ENCODE measurements at places on chromosomes 4 and X.

GRCh38 chrX:13085526-13085925 is 41.1 kb upstream of the FAM9C start:
- no peak for DNase-seq

DNA sequence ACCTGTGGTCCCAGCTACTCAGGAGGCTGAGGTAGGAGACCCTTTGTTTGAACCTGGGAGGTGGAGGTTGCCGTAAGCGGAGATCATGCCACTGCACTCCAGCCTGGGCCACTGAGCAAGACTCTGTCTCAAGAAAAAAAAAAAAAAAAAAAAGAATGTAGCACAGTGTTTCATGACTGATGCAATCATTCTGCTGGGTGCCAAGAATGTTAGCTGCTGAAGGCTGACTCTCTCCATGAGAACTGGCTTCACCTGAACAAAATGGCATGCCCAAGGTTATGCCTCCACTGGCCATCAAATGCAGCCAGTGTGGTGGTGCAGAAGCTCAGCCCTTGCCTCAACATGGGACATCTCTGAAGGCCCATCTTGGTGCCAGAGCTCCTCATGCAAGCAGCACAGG is 412.1 kb downstream of the ADAM29 start:
- DNase-seq, result peak; percentile 52

DNA sequence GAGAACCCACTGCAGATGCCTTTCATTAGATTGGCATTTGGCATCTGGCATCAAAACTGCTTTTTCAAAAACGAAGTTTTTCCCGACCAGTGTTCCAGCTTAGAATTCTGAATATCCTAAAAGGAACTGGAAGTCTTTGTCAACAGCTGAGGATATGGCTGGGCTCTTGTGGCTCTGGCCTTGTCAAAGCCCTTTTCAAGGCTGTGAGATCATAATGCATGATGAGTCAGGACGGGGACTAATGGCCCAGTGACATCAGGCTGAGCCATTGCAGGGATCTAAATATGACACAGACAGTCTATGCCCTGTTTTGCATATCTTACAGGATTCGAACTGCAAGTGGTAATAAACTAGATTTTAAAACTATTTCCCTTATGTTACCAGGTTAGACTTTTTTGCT is 306.4 kb downstream of the PTTG2 start:
- peak; percentile 47 for DNase-seq

DNA sequence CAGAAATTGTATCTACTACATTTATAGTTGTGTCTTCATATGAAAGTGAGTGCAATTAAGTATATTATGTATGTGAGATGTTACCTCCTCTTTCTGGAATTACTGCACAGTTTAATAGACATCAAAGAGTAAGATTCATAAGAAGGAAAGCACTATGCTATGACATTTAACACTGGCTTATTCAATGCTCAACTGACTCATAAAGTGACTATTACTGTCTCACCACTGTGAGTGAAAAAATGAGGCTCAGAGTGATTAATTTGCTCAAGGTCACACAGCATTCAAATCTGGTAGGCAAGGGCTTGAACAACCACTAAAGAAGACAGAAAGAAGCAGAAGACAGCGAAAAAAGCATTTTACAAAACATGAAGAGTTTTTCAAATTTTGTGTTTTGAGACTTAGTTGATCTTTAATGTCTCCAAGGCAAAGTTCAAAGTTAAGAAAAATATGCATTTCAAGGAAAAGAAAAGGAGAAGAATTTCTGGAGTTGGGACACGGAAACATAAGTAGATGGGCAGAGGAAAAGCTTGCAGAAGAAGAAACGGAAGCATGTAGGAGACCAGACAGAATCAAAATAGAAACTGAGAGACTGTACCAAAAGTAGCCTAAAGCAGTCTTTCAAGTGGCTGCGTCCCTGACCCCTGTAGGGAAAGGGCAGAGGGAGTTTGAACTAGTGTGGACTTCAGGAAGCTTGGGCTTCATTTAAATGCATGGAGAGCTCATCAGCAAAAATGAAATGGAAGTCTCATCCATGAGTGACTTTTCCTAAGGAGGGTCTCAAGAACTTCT is 66.3 kb downstream of the KCNIP4 start:
- no peak for DNase-seq

GRCh38 chr4:148445071-148445859 is 3.1 kb upstream of the NR3C2 start:
- peak; percentile 43 for DNase-seq

DNA sequence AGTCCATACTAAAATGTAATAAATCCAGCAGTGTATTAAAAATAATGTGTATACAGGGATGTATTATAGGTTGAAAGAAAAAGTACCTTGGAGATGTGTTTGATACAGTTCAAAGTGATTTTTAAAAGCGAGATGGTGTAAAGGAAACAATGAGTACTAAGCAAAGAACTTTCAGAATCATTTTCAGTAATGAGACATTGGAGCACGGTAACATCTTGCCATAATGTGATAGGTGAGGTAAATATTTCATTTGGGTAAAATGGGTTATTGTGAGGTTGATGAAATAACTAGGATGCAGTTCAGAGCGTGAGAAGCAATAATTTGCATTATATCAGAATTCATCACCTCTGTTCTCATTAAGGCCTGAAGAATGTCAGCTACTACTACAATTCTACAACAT is 25.9 kb downstream of the EIF2S3 start:
- no peak for DNase-seq

DNA sequence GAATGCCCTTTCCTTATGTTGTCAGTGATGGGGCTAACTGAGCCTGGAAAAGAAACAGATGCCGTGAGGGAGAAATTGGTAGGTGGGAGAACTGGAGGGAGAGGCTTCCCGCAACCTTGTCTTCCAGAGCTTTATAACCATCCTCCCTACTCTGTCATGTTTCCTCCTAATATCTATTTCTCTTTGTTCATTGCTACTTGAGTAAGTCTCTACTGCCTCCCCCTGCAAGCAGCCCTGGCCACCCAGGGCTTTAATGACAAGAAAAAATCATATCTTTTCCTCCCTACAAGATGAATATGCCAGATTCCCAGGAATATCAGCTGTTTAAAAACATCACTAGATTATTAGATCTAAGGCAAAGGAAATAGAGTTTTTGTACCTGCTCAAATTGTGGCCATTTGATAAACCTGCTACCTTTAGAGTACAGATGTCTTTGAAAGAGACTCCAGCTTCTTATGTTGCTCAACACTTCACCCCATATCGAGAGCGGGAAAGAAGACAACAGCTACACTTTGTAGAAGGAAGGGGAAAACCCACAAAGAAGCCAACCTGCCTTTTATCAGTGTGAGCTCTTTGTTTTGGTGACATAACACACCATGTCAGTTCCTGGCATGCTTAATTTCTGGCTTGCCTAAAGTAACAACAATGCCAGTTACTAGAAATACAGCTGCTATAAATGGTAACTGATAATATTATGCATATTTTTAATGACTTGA is 186.6 kb upstream of the LEF1 start:
- no peak for DNase-seq

GRCh38 chr4:5014007-5014682 is 5.1 kb downstream of the CYTL1 start:
- DNase-seq, result peak; percentile 18

DNA sequence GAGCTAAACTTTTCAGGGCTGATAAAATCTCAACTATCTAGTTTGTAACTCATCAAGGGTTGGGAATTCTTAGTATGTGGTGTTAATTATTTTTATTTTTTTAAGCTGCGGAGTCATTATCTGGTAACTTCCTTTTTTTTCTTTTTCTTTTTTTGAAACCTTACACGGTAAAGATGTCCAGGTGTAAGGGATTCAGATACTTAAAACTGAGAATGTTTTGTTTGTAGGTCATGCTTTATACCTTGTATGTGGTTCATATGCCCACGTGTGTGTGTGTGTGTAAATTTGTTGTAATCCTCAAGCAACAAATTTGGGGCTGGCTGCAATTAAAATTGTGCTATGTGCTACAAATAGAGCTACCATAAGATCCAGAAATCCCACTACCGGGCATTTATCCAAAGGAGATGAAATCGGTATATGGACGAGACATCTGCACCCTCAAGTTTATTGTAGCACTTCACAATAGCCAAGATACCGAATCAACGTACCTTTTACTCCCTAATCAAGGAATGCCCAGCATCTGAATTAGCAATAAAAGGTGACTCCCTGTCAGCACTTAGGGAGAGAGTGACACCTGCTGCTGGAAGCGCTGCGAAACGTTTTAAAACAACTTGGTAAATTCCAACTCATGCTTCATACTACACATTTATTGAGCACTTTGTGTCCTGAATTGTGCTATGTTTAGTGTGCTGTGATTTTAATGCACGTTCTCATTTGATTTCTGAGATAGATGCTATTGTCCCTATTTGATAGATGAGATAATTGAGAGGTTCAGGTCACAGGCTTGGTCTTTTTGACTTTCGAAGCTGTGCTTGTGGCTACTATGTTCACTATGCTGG is 16.1 kb downstream of the MSMO1 start:
- no peak for DNase-seq

- DNase-seq, result no peak
Measured at GRCh38 chr4:87088186-87088585, 132.2 kb downstream of the KLHL8 start.

DNA sequence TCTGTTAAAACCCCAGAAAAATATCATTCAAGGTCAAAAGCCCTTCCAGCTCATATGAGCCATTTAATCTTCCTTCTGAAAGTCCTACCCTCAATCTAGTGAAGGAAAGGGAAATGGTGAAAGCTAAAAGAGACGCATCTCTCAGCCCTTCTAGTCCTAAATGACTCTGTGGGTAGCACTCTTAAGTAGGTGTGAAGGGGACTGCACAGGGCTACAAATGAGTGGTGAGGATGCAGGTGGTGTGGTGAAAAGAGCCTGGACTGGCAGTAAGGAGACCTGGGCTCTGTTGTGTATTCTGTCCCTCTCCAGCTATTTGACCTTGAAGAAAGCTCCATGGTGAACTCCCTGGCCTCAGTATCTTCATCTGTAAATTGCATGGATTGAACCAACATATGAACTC is 671.8 kb upstream of the DIPK2B start:
- no peak for DNase-seq

DNA sequence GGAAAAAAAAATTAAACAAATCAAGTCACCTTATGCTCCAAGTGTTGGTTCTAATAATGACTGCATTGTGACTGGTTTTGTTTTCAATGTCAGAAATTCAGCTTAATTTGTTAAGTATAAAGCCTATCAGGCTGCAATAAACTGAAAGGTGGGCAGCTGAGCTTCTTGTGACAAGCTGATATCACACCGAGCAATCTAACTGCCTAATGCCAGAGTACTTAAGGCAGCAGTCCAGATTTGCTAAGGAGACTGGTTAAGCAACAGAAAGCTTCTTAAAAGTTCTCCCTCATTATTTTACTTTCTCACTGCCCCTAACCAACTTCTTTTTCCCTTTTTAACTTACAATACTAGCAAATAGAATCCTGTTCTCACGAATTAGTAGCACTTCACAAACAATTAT is 201.0 kb downstream of the MAB21L2 start:
- peak; percentile 39 for DNase-seq

DNA sequence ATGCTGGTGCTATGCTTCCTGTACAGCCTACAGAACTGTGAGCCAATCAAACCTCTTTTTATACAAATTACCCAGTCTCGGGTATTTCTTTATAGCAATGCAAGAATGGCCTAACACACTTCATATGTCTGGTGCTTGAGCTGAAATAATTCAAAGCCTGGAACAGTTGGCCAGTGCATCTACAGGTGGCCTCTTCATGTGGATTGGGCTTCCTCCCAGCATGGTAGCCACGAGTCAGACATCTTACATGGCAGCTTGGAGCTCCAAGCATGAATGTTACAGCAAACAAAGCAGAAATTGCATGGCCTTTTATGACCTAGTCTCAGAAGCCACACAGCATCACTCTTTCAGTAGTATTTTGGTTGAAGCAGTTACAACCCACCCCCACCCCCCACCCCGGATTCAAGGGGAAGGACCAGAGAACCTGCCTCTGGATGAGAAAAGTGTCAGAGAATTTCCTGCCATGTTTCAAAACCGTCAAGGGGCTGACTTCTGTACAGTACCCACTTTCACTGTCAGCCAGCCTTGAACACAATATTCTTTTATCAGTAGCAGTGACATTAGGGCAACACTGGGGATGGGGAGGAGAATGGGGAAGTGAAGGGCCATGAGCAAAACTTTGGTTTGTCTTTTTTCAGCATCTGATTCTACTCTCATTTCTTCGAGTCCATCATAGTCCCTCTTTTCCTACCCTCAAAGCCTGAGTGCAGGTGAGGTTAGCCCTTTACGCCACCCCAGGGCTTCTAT is 368.7 kb downstream of the BCOR start:
- DNase-seq, result no peak

DNA sequence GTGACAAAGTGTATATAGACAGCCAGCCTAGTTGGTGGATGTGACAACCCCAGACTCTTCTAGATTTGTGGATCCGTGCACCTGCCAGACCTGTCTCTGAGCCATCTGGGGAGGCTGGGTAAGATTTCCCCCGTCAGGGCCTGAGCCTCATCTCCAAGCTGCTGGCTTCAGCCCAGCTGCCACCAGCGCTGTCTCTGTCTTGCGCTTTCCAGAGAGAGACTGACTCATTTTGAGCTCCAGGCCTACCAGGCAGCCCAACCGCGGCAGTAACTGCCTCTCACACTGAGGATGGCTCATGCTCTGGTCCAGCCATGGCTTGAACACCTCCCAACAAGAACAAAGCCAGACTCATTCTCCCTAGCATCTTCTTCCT is 26.4 kb downstream of the NOP14 start:
- DNase-seq, result no peak

DNA sequence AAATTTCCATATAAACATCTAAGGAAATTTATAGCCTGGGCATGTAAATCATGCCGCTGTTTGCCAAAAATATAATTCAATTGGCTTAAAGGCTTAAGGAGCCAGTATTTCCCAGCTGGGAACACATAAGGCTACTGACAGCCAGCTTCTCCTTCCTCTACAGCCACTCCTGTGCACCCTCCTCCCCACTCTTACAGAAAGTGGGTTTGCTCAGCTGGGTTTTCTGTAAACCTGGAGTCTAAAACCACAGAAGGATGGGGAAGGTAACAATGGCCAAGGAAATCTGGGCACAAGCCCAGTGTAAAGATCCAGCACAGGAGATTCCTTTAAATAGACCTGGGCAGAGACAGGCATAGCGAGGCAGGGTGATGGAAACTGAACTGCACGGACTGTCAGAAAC is 18.5 kb downstream of the ACSL1 start:
- DNase-seq, result no peak

DNA sequence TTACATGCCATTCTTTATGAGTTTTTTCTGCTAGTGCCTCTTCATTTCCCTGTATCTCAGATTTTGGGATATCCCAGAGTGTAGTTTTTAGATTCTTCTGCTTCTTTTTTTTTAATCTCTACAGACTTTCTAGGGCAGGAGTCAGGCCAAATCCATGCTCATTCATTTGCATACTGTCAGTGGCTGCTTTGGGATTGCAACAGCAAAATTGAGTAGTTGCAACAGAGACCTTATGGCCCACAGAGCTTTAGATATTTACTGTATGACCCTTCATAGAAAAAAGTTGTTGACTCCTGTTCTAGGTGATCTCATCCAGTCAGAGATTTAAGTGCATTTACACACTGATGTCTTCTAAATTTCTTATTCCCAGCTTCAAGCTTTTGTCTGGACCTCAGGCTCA is 35.3 kb downstream of the ARFIP1 start:
- peak; percentile 45 for DNase-seq

DNA sequence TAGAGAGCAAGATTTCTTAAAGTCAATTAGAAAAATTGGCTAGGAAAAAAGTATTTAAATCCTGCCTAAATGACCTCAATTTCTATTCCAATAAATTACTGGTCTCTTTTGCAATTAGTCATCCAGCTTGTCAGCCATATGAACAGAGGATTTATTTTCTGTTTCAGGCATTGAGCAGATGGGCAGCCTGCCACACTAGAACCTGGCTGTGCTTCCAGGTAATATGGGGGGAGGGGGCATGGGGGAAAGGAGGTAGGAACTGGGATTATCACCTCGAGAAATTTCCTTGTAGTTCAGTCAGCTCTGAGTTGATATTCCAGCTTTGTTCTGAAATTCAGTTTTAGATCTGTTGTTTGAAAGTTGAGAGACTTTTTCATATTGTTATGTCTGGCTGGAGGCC is 206.3 kb upstream of the LCORL start:
- no peak for DNase-seq
